ENCODE measurements at places on chromosomes 3 and 15.

DNA sequence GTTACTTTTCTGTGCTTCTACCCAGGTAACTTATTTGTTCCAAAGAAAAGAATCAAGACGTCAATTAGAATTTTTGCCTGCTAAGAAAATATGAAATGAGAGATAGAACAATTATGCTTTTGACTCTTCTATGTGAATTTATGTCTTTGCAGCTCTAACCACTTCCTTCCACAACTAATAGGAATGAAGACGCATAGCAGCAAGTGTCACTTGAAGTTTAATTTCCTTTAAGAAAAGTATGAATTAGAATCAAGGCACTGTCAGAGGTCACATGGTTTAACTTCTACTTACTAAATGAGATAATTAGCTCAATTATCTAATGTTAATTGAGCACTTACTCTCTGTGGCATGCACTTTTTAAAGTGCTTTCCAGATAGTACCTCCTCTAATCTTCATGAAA lies 3.3 kb downstream of the WDR49 start:
- no peak for DNase-seq

DNA sequence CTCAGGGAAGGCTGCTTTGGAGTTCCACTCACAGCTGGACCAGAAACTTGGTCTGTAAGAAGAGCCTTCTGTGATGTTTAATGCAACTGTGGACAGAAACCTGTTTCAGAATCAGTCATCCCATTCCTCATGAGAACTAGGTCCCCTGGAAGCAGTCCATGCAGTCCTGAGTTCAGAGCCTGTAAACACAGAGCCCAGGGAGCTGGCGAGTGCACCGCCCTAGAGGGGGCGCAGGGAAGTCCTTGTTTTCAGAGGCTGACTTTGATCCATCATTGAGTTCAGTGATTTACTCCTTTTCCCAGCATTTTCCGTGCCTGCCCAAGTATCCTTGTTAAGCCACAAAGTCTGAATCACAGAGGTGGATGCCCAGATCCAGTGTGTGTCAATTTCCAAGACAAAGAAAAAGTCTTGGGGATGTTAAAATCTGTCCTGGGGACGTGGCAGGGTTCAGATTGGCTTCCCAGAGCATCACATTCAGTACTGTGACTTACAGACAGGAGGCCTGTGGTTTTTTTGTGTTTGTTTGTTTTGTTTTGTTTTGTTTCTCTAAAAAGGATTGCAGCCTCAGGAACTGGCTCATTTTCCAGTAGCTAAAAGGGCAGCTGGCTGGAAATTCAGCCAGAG lies 9.8 kb upstream of the TXNRD3 start:
- DNase-seq, result no peak

DNA sequence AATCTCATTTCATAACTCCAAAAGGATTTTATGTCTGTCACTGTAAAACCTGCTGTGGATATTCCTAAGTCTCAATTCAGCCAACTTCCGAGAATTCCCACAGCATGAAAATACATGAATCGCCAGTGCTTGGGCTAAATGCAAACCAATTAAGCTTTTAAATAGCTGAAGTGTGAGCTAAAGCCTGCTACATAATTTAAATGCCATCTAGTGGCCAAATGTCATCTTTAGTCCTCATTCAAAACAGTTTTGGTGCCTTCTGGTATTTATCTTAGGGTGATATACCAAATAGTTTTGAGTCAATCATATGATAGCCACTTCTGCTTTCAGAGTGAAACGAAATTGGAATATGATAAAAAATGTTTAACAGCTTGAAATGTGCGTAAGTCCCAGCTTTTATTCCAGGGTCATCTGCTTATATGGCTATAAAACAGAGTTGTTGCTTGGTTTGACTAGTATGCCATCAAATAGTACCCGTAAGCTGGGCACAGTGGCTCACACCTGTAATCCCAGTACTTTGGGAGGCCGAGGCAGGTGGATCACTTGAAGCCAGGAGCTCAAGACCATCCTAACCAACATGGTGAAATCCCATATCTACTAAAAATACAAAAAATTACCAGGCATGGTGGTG lies 41.8 kb upstream of the CCNL1 start:
- DNase-seq, result no peak

DNA sequence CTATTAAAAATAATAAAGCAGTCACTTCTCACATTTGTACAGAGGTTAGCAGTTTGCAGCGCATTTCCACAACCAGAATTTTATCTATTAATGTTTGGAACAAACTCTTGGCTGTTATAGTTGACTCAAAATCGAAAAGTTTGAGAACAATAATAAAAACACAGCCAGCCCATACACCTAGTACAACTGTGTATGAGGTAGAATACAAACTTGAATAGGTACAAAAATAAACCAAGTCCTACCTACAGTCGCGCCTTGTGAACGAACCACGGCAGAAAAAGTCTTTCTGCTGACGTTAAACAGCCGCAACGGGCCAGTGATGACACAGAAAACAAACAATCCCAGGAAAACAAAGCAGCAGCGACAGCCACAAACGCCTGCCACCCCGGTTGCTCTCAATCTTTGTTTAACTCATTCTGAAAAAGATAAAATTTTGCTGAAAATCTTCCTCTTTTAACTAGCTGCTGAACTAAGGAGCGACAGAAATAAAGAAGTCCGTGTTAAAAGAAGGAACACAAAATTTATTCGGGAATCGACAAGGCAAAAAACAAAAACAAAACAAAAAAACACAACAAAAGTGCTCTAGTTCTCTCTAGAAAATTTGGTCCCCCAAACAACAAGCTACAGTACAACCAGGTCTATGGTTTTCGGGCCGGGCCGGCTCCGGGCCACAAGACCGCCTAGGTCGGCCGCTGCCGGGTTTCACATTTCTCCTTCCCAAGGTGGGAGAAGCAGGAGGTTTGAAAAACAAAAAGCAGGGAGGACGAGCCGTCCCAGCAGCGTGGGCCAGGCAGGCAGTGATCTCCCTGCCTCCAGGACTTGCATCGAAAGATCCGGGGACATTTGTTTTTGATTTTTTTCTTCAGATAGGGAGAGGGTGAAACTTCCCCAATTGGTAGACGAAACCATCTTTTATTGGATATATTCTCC lies 2.9 kb downstream of the FOXL2 start:
- no peak for DNase-seq

DNA sequence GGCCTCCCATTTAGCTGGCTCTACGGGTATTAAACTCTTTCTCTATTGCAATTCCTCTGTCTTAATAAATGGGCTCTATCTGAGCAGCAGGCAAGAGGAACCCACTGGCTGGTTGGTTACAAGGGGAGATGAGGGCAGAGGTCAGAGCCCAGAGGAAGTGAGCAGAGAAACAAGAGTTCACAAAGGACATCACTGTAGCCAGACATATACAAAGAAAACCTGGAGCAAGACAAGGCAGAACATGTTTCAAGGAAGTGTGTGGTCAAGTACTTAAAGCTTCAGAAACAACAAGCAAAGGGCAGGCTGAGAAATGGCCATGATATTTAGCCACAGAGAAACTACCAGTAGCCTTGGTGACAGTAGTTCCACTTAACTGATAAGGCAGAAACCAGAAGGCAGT lies 24.3 kb downstream of the SUSD5 start:
- no peak for DNase-seq

GRCh38 chr3:133459400-133459799 lies 59.5 kb downstream of the BFSP2 start:
- no peak for DNase-seq

All from T-helper 9 cell (primary cell).